Kasumi-1 (cell line): ENCODE measurements at places on chromosomes 1 and 21.

DNA sequence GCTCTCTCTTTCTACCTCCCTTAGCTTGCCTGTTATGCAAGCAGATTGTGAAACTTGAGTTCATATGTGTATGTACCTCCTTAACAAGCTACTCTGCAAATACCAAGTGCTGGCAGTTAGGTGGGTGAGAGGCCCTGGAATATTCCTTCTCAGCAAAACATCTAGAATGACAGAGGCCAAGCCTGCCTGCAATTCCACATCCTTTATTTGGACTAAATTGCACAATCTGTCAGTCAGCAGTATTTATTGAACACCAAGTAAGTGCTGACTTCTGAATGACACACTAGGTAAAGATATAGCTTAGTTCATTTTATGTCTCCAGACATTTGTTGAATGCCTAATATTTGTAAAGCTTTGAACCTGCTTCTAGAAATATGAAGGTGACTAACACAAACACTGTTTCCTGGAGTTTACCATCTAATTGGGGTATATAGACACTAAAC, 87.5 kb downstream of the RGL1 start:
- DNase-seq = peak; percentile 16

DNA sequence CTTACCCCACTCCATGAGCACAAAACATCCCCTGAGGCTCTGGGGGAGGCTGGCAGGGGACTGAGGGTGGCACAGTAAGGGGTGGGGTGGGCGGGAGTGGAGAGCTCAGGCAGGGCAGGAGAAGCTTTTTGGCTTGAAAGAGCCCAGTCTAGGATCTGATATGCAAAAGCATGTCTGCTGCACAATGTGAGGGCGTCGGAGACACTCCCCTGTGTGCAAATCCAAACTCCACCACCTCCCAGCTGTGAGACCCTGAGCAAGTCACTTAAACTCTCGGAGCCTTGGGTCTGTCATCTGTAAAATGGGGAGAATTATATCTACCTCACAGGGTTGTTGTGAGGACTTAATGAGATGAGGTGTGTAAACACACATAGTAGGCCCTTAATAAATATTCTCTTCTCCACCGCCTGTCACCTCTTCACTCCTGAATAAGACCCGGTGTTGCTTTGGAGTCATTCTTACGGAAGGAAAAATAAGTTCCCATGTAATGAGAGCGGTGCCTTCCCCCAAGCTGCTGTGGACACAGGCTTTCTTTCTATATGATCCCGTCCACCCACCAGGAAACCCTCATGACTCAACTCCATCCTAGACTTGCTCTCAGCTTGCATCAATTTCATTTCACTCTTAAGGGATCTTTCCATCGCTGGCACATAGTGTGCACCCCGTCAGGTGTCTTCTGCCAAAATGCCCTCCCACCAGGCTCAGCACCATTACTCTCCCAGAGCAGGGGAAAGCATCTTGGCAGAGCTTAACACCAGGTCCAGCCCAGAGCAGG, 12.5 kb downstream of the KCNN3 start:
- DNase-seq = no peak

- DNase-seq = no peak
Measured at GRCh38 chr1:153833171-153833570, 58.0 kb downstream of the SLC27A3 start.

DNA sequence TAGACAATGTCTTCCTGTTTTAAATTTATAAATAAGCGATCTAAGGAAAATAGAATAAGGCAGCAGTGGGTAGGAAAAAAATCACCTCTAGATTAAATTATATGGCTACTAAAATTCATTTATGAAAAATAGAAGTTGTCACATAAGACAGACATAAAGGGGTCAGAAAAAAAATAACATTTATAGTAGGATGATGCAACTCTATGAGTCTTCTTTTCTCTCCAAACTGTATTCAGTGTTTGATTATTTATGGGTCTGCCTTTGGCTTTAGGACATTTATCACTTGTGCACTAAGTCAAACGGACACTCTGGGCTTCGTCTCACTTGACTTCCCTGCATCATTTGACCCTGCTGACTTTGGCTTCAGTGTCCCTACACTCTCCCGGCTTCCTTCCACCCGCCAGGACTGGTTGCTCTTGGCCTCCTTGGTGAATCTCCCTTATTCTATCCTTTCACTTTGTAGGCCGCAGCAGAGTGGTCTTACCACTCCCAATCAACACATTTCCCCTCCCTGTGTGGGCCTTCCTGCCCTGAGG, 47.0 kb upstream of the DESI2 start:
- DNase-seq = no peak

- no peak for DNase-seq
Measured at GRCh38 chr1:94527447-94528031, 14.0 kb downstream of the F3 start.

GRCh38 chr21:45029948-45030681, 44.3 kb upstream of the ADARB1 start:
- no peak for DNase-seq

- DNase-seq = no peak
Measured at GRCh38 chr1:239237912-239238311, 148.5 kb upstream of the CHRM3 start.

DNA sequence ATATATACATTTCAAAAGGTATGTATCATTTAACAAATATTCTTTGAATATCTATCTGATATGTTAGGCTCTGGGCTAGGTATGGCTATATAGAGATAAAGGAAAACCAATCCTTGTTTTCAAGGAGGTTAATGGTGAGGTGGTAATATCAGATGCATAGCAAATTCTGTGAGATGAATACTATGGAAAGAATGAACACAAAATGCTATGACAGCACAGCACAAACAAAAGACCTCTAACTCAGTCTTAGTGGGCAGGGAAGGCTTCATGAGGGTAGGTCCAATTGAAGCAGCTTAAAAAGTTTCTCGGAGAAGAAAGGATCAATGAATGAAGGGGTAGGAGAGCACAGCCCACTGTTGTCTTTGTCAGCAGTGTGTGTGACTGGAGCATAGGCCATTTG, 27.2 kb downstream of the FASLG start:
- DNase-seq = no peak

GRCh38 chr1:47813970-47814369, 183.2 kb downstream of the TRABD2B start:
- no peak for DNase-seq

- DNase-seq = no peak
Measured at GRCh38 chr1:178311164-178311563, 185.6 kb downstream of the CLEC20A start.

GRCh38 chr1:66439031-66439740, 94.8 kb upstream of the SGIP1 start:
- peak; percentile 98 for DNase-seq

GRCh38 chr1:183568176-183569021, 21.9 kb downstream of the NCF2 start:
- DNase-seq = peak; percentile 46

DNA sequence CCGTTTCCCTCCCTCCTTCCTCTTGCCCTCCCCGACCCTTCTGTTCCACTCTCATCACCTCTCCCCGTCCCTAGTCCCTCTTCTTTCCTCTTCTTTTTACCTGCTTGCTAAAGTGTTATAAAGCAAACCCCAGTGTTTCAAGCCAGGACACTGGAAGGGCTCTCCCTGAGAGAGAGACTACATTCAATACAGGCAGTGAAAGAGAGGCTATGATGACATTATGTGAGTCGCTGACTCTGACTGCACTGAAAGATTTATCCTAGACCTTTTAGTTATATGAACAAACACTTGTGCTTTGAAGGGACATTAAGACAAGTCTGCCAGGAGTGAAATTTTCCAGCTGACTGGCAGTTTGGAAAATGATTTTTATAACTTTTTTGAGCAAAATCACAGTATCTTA, 155.7 kb downstream of the S1PR1 start:
- no peak for DNase-seq

GRCh38 chr1:74937176-74937575, 197.0 kb upstream of the LHX8 start:
- DNase-seq = no peak

- no peak for DNase-seq
Measured at GRCh38 chr1:89472253-89472652, 52.4 kb upstream of the LRRC8B start.

GRCh38 chr1:118317842-118318614, 133.0 kb upstream of the SPAG17 start:
- DNase-seq = no peak

DNA sequence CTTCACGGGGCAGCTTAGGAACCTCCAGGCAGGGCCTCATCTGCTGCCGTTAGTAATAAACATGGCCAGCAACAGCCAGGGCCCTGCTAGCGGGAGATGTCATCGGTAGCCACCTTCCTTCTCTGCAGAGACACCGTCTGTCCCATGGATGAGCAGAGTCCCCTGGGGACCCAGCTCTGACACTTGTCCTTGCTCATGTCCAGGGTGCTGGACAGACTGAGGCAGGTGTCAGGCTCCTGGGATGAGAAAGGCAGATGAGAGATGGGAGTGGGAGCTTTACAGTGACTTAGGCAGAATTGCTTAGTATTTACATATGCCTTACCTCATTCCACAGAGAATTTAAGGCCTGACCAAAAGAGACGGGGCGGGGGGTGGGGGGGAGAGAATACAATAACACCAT, 25.0 kb downstream of the CAPN2 start:
- DNase-seq = no peak

GRCh38 chr21:28216976-28217523, 775.6 kb downstream of the LTN1 start:
- no peak for DNase-seq

GRCh38 chr1:28966617-28967016, 52.2 kb downstream of the EPB41 start:
- DNase-seq = no peak

DNA sequence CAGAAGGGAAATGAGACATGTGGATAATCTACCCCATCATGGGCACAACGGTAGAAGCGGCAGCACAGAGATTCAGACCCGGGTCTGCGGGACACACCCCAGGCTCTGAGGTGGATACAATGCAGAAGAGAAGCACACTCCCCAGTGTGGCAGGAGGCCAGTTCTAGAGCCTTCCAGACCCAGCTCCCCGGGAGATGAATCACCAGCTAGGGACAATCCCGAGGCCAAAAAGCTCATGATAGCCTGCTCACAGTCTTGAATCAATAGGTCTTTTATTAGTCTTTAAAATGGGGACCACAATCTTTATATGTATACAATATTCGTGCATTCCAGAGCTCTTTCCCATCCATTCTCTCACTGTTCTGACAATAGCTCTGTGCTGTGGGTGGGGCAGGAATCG, 57.3 kb upstream of the DIRAS3 start:
- DNase-seq = no peak

GRCh38 chr21:34039678-34040382, 33.5 kb upstream of the MRPS6 start:
- no peak for DNase-seq

DNA sequence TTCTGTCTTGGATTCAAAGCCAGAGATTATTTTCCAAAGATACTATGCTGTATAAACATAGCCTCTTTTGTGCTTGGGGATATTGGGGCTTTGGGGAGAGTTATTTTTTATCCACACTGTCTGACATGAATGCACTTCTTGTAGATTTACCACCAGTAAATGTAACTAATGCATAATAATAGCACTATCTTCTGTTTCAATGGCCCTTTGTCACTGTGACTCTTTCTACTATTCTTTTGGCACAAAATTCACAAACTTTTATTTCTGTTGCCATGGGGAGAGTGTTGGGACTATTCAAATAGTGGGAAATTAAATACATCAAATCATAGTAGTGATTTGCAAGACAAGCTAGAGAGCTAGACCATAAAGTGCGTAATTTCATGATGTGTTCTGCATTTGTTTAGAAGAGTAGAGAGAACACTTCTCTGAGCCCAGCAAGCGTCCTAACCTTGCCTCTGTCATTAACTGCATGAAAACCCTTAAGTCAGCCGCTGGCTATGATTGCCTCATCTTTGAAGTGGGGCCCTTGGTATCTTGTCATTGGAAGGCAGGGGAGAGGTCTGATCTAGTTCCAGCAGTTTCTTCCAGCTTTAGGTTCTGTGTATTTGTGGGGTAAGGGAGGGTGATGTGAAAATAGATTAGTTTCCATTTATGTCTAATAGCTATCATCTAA, 154.4 kb downstream of the HHAT start:
- no peak for DNase-seq

DNA sequence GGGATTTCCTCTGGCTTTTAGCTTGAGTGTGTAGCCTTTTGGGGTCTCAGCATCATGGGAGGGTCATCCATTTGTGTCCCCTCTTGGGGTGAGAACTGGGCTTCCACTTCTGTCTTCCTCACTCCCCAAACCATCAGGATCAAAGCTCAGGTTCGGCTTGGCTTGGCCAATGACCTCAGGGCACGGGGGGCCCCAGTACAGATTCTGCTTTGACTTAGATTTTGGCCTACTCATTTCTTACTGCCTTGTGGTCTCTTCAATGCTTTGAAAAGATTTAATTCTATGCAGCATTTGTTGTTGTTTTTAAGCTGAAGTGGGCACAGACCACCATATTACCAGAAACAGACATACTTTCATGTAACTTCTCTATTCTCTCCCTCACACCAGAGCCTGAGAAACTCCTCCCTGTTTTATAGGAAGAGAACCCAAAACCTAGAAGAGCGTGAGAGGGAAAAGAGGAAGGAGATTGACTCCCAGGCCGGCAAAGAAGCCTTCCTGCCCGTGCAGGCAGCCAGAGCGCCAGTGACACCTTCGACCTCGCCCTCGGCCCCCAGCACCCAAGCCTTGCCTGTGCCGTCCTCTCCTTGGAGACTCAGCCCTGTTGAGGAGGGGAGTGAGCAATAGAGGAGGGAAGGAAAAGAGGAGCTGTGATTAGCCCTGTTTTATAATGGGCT, 1.9 kb upstream of the S100A3 start:
- peak; percentile 84 for DNase-seq

GRCh38 chr1:161195171-161195570, 3.7 kb downstream of the ADAMTS4 start:
- DNase-seq = peak; percentile 12

- peak; percentile 53 for DNase-seq
Measured at GRCh38 chr1:206797534-206798383, 25.5 kb upstream of the IL10 start.

DNA sequence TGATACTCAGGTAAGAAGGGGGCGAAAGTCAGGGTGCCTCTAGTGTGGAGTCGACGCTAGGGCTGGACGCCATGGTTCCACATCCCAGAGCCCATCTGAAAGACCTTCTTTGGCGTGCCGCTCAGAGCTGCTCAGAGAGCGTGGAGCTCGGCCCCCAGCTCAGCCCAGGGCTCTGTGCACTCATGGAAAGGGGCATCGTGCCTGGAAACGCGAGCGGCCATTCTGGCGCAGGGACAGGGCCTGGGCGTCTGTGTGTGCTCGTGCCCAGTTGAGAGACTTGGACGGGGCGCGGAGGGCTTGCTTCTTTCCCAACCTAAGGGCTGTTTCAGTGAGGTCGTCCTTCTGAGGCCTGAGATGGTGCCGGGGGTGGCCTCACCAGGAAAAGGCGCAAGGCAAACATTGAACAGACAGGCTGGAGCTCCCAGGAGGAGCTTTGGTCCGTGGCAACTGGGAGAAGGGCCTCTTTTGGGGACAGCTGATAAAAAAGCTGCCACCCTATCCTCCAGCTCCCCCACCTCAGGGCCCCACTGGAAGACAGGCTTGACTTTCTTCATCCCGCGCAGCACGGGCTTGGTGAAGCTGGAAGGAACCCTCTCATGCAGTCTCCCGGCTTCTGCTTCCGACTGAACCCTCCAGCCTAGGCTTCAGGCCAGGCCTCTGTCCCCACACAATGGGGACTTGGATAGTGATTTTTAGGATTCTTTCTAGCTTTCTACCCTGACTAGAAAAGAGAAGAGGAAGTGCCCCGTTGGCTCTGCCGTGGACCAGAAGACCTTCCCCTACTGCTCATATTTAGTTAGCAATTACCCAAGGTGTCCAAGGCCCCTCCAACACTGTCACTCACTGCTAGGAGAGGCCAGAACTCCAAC, 77.1 kb downstream of the CD58 start:
- peak; percentile 24 for DNase-seq
